H9 (cell line): ENCODE measurements at places on chromosomes 4 and X. TPM values are rescaled to one million over a fixed set of nuclear protein-coding genes. Genes with fewer than 3 reads are reported as not detected.

The CTAG2 gene
- not detected in 2 replicates for total RNA-seq

The VCX2 gene
- total RNA-seq, result not detected in 2 replicates

The KIAA1210 gene
- not detected in 2 replicates for total RNA-seq

The UXT gene
- total RNA-seq, result 83.0 and 95.1 TPM in 2 replicates

GRCh38 chr4:65954416-65954815 lies 284.1 kb upstream of the EPHA5 start:
- no peak overlapping the region for H3K27ac ChIP-seq
- DNase-seq, result no peak
- peaks cover 2% of the 10 kb centered on the region; the same call in 1 of the 2 replicates for H3K4me1 ChIP-seq
- no peaks in the 10 kb centered on the region for H3K27me3 ChIP-seq
- no peak overlapping the region for H3K4me3 ChIP-seq

The IBSP gene
- total RNA-seq, result not detected in 2 replicates

- no peak overlapping the region for H3K4me3 ChIP-seq
- H3K27me3 ChIP-seq, result no peaks in the 10 kb centered on the region
- H3K4me1 ChIP-seq, result no peaks in the 10 kb centered on the region
- no peak for DNase-seq
- H3K36me3 ChIP-seq, result peaks cover 3% of the 10 kb centered on the region; the same call in 2 of the 3 replicates
These were observed 82.7 kb downstream of the RAPGEF2 start for GRCh38 chr4:159185591-159186023.

GRCh38 chrX:13345037-13345436 lies 25.2 kb upstream of the ATXN3L start:
- H3K27me3 ChIP-seq, result no peaks in the 10 kb centered on the region
- no peak overlapping the region for H3K27ac ChIP-seq
- H3K4me1 ChIP-seq, result 0 out of 2 replicates have a peak, but pooled peaks cover 2% of the 10 kb centered on the region
- no peak overlapping the region for H3K4me3 ChIP-seq
- DNase-seq, result no peak
- peaks cover 4% of the 10 kb centered on the region; the same call in 2 of the 3 replicates for H3K36me3 ChIP-seq

DNA sequence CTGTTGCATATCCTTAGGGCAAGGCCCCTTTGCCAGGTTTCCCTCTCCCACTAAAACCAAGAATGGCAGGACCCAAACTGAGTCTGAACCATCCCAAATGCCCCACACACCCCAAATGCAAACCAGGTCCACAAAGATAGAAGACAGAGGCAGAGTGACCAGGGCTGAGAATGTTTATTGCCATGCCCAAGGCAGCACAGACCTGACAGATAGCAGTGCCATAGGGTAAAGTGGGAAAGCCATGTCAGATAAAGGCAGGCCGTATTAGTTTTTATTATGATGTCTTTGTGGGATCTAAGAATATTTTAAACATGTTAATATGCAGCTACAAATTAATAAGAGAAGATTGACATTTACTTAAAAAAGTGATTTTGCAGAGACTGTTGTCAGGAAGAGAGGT lies 29.6 kb upstream of the MND1 start:
- no peak overlapping the region for H3K27ac ChIP-seq
- no peak for DNase-seq
- H3K4me3 ChIP-seq, result no peak overlapping the region
- peaks cover 21% of the 10 kb centered on the region for H3K36me3 ChIP-seq

The ADRA2C gene
- total RNA-seq, result 7.2 and 8.6 TPM in 2 replicates

DNA sequence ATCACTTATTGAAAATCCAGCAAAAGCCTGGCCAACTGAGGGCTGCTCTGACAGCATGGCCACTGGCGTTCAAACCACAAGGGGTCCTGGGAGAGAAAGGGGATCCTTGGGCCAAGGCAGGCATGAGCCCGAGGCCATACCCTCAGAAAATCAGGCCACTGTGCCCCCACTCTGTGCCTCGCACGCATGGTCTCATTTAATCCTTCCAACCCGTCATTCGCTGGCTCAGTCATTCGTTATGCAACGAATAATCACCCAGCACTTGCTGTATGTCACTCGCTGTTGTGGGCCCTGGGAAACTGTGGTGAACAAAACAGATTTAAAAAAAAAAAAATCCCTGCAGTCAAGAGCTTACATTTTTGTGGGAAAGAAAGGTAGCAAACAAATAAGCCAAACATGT lies 112.7 kb downstream of the BCOR start:
- no peak overlapping the region for H3K4me3 ChIP-seq
- H3K36me3 ChIP-seq, result no peaks in the 10 kb centered on the region; the same call in 2 of the 3 replicates
- DNase-seq, result no peak
- no peaks in the 10 kb centered on the region for H3K27me3 ChIP-seq
